ENCODE measurements at places on chromosomes 6 and 20.

GRCh38 chr6:116773886-116774285 lies 8.4 kb upstream of the FAM162B start:
- DNase-seq = no peak

DNA sequence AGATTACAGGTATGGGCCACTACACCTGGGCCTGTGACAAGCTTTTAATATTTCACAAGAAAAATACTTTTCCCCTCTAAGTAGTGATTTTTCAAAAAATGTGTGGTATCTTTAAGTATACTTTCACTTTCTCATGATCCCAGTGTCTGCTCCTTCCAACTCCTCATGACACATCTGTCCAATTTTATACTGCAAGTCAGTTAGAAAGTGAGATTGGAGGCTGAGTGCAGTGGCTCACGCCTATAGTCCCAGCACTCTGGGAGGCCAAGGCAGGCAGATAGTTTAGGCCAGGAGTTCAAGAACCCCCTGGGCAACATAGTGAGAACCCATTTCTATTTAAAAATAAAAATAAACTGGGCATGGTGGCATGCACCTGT lies 20.2 kb downstream of the PIM1 start:
- DNase-seq = no peak

DNA sequence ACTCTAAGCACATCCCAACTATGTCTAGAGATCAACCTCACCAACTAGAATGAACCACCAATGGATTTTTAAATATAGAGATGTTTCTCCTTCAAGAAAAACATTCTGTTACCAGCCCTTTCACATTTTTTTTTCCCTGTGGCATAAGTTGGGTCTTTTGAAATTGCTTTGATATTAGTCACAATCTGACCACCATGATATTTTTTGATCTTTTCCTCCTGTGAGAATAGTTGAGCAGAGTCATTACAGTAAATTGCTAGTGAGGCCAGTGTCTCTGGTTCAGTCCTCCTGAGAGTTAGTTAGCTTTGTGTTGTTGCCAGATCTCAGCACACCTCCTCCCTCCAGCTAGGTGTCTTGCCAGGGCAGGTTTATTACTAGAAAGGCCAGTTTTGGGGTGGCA lies 79.7 kb upstream of the MYLIP start:
- DNase-seq = no peak

- no peak for DNase-seq
Measured at GRCh38 chr6:109059571-109060021, 35.0 kb downstream of the SESN1 start.

DNA sequence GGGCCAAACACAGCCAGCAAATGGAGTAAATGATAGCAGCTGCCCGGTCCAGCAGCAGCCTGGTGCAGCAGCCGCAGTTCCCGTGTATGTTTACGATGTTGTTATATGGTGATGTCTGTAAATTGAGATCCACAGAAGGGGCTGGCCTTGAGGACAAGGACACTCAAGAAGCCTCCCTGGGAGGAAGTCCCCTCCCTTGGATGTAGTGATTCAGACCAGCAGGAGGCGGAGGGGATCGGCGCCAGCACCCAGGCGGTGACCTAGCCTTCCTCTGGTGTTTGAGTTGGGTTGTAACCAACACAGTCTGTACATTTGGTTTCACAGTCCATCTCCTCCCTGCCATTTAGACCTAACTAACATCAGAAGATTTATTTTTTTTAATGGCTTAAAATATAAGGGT lies 187.8 kb downstream of the SYNDIG1 start:
- no peak for DNase-seq
